ENCODE measurements at places on chromosomes 11 and 22.

- DNase-seq = no peak
Measured at GRCh38 chr11:17653611-17654010, 65.8 kb upstream of the MYOD1 start.

GRCh38 chr11:75602951-75603350 lies 40.9 kb downstream of the SERPINH1 start:
- no peak for DNase-seq

DNA sequence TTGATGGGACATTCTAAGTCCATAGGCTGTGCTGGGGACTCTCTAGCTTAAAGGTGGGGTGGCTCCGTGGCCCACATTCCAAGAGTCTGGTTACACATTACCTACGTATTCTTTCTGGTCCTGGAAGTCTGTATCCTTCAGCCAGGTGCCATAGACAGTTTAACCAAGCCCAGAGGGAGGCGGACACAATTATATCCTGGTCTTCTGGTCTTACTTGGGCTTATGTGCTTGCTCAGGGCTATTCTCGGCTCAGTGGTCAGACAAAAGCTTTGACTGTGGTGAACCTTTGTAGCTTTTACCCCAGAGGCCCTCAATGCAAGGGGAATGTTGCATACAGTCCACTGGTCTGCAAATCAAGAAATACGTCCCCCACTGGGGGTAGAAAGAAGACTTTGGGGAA lies 3.4 kb upstream of the INCENP start:
- no peak for DNase-seq

- DNase-seq = no peak
Measured at GRCh38 chr11:61969838-61970662, 2.6 kb upstream of the FTH1 start.

DNA sequence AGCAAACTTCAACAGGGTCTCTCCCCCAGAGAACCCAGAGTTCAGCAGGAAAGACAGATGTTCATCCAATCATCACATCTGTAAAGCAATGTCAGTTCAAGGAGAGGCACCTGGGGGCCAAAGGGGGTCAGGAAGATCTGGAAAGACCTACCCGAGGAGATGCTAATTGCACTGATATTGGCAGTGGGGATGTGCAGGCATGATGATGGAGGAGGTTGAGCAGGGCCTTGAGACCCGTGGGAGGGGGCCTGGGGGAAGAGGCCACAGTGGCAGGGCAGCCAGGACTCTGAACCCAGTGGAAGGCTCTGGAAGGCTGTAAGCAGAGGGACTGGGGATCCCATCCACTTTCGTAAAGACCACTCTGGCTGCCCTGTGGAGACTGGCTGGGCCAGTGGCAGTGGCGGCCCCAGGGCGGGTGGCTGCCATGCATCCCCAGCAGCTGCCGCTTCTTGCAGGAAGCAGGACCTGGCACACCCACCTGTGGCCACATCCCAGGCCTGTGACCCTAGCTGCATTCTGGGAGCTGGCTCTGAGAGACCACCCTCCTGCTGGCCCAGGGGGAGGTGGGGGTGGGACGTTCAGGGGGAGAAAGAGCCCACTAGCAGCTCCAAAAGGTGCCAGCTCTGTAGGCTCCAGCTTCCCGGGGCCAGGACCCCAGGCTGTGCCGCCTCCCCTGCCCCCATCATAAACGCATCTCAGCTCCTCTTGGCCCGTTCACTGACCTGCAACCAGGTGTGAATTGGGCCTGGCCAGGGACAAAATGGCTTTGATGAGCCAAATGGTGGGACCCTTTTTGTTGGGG lies 59.9 kb upstream of the FGF3 start:
- DNase-seq = no peak

DNA sequence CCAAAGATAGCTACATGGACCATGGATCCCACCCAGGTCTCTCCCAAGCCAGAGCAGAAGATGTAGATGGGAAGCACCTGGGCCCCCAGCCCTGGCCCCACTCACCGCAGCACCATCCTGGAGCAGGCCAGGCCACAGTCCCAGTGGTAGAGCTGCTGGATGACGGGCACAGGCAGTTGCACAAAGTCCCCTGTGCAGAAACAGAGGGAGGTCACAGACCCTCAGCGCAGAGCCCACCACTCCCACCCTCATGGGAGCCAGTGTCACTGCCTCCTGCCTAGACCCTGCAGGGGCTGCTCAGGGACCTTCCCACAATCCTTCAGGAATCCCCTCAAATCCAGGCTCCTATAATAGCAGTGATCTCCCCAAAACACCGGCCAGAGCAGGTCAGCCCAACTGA lies 6.1 kb downstream of the GUCD1 start:
- DNase-seq = no peak

GRCh38 chr22:28021116-28021997 lies 102.3 kb upstream of the PITPNB start:
- DNase-seq = no peak
